ENCODE measurements at places on chromosomes 3 and 15.

DNA sequence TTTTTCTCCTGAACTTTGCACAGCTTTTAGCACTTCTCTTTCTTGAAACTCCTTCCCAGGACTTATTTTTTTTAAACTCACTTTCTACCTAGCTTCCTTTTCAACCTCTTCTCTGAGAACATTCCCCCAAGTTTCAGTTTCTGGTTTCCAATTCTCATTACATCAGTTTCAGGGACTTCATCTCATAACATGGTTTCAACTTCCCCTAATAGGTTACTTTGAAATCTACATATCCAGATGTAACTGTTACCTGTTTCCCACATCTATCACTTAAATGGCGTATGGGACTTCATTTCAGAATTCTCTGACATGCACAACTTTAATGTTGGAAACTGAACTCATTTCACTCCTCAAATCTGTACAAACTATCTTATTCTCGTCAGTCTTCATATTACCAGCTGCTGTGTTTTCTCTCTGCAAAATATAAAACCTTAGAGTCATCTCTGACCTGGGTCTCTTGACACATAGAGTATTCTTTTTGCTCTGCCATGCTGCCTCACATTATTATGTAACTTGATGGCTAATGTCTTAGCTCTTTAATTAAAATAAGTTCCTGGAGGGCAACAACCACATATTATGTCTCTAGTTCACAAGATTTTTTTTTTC is 58.4 kb downstream of the NME9 start:
- no peak for DNase-seq

- no peak for DNase-seq
Observed at GRCh38 chr3:53082736-53083135, 36.9 kb upstream of the SFMBT1 start.

GRCh38 chr15:31216215-31216911 is 110.3 kb upstream of the KLF13 start:
- peak; percentile 57 for DNase-seq

- no peak for DNase-seq
Observed at GRCh38 chr3:9124730-9125129, 124.7 kb downstream of the SRGAP3 start.

DNA sequence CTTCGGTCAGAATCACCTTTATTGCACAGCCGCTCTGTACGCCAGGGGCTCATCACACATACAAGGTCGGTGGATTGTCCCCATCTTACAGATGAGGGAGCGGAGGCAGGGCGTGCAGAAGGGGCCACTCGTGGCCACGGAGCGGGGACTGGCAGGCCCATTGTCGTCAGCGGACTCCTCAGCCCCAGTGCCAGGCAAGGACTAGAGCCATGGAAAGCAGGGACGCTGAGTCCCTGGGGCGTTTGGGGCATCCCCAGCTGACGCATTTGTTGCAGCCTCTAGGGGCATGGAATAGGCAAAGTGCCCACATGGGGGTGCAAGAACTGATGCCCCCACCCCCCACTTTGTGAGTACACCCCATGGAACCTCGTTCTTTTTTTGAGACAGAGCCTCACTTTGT is 29.8 kb upstream of the FURIN start:
- DNase-seq, result no peak

- DNase-seq, result no peak
Observed at GRCh38 chr3:36669764-36670163, 94.6 kb downstream of the DCLK3 start.

DNA sequence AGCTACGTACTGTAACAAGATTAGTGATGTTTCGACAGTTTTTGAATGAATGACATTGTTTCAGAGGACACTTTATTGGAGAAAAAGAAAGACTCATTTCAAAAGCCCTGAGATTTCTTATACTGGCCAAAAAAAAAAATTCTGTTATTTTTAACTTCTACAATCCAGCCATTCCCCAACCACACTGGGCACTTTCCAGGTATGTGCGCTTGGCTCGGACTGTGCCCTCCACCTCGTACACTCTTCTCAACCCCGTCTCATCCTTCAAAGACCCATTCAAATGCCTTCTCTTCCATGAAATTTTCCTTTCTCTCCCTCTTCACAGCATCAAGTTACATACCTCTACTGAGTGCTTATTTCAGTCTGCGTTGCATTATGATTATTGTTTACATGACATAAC is 328.5 kb upstream of the SOX2 start:
- DNase-seq, result no peak

DNA sequence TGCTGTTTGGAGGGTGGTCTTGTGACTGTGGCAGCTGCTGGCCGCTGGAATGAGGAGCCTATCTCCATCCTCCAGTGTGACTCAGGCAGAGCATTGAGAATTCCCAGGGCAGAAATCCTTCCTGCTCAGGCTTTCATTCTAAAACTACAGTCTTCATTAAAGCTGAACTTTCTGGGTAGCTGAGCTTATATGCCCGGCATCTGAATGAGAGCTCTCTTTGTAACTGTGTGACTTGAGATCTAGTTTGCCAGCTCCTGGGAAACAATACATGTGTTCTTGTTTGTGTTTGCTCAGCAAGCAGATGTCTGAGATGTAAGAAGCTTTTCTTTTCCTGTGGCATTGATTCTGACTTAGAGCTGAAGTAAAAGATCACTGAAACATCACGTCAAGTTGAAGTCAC is 22.4 kb downstream of the RLBP1 start:
- no peak for DNase-seq

DNA sequence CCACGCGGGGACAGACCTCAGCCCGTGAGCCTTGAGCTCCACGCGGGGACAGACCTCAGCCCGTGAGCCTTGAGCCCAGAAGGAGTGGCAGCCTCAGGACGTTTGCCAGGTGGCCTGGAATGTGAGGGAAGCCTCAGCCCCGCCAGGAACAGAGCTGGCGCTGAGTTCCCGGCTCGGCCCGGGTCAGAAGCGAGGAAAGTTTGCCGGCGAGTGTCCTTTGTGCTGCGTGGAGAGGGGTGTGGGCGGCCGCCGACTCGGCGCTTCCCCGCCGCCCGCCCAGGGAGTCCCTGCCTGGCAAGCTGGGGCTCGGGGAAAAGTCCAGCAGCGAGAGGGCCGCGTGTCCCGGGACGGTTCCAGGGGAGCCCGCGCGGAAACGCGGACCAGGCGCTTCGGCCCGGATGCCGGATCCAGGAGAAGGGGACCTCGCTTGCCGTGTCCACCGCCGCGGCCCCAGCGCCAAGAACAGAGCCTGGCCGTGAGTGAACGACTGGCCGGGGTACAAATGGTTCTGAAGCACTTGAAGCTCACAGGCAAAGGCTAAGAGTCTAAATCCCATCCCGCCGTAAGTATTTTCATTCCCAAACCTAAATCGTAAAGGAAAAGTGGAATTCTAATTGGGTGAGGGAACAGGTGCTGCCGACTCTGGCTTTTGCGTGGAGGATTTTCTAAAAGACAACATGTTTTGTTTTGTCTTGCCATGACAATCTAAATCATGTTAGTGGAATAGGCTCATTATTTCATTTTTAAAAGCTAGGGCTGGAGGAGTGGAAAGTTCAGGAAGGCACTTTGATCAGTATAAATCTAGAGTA is 1.7 kb downstream of the LRRN1 start:
- no peak for DNase-seq

DNA sequence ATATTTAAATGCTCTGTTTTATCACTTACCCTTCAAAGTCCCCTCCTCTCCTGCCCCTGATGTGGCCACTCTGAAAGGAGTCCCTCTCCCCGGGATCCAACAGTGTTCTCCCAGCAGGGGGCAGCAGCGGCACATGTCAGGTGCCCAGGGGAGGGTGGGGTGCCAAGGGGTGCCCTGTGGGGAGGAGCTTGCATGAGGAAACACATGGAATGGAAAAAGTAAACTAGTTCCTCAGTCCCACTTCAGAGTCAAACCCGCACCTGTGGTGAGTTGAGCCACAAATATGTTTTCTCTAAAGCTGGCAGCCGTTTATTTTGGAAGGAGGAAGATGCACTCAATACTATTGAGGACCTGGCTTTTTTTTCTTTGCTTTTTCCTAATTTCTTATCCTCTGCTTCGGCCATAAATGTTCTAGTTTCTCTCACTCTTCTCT is 30.1 kb upstream of the NRROS start:
- DNase-seq, result peak; percentile 92

GRCh38 chr3:68306571-68306970 is 625.8 kb downstream of the TAFA4 start:
- peak; percentile 0 for DNase-seq

DNA sequence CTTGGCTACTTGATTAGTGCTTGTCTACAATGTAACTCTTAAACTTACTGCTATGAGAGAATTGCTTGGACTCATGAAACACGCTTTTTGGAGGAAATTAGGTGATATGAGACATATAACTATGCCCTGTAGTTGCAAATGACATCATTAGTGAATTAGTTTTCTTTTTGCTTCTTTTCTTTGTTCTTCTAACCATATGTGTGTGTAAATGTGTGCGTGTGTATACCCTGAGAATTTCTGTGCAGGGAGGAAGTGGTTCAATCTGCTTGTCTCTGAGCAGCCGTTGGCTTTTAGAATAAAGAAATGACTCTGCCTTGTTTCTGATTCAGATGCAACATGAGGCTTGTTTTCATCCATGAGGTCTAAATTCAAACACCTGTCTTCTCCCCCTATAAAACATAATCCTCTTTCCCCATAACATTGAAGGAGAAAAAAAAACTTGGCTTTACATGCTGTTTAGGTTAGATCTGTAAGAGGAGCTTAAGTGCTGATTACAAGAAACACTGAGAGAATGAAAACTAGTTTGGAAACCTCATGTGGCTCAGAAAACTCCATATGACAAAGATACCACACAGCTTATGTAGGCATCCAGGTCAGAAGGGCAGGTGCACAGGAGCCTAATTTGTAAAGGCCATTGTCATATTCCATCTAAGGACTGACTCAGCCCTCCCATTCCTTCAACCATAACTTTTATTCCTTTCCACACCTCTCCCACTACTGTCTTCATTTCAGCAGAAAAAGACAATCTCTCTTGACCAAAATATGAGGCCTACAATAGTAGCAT is 30.5 kb upstream of the BLM start:
- DNase-seq, result no peak

GRCh38 chr15:70243686-70244540 is 146.2 kb upstream of the TLE3 start:
- DNase-seq, result no peak

- DNase-seq, result peak; percentile 62
Observed at GRCh38 chr15:90585863-90586262, 56.1 kb downstream of the CRTC3 start.

DNA sequence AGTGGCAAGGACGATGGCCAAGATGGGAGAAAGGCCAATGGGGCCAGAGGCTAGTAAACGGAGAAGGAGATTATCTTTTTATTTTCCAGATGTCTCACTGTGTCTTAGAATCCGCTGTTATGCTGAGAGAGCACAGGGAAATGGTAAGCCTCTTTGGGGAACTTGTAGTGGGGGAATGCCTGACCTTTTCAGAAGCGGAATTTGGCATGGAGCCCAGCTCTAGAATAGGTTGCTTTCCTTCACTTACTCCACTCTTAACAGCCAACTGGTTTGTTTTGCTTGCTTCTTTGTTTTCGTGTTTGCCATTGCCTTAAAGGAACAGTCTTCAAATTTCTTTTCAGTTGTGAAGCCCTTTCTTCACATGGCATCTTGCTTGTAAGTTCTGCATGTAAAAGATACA is 316.2 kb upstream of the THRB start:
- no peak for DNase-seq

GRCh38 chr3:171459137-171459941 is 866 bp downstream of the TNIK start:
- DNase-seq, result peak; percentile 51

DNA sequence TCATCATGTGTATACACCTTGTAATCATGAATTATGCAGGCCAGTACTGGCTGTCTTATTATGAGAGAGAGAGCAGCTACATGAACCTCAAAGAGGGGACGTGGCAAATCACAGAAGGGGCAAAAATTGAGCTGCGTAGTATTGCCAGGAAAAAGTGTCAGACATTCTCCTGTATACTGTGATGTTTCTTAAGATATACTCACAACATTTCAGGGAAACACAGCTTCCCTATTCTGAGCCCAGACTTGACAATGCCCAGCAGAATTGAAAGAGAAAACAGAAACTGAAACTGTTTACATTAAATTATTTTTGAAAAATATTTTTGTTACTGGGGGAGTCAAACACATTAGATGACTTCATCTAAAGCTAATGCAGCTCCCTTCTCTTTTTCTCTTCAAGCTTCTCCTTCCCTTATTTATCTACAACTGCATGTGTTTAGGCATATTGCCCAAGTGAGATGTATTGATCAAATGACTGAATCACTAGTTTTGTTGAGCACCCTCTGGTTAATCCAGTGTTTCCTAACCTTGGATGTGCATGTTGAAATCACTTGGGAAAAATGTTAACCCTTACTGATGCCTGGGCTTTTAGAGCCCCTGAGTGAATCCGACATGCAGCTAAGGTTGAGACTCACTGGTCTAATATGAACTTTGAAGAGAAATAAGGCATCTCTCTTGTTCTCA is 39.5 kb downstream of the CADPS start:
- DNase-seq, result peak; percentile 3

DNA sequence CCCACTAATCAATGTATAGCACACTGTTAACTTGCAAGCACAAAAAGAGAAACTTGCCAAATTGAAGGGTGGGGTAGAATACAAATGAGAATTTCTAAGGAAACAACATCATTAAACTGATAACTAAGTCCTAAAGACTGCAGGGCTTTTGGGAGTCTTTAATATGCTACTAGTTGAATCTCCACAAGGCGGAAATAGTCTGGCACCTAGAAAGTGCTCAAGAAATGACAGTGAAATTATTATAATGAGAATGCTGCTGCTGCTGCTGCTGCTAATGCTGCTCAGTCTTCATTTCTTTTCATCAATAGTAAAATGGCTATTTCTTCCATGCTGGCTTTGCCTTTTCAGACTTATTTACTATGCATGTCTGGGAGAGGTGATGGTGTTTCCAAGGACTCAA is 91.8 kb downstream of the BTD start:
- DNase-seq, result no peak

DNA sequence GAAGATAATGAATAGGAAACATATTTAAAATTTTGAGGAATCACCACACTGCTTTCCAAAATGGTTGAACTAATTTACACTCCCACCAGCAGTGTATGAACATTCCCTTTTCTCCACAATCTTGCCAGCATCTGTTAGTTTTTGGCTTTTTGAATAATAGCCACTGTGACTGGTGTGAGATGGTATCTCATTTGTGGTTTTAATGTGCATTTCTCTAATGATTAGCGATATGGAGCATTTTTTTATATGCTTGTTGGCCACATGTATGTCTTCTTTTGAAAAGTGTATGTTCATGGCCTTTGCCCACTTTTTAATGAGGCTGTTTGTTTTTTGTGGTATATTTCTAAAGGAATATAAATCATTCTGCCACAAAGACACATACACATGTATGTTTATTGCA is 166.3 kb downstream of the NECTIN3 start:
- no peak for DNase-seq

- DNase-seq, result no peak
Observed at GRCh38 chr3:142434503-142434902, 13.3 kb downstream of the XRN1 start.

GRCh38 chr3:123327480-123327879 is 121.4 kb downstream of the ADCY5 start:
- DNase-seq, result no peak

GRCh38 chr3:10383850-10384248 is 62.9 kb upstream of the SEC13 start:
- no peak for DNase-seq
